ENCODE measurements at places on chromosomes 4 and X.
A peak's percentile ranks its signal among the peaks of the same experiment; 100 is the strongest.

GRCh38 chrX:2463973-2464676 lies 36.7 kb downstream of the DHRSX start:
- no peak for DNase-seq

DNA sequence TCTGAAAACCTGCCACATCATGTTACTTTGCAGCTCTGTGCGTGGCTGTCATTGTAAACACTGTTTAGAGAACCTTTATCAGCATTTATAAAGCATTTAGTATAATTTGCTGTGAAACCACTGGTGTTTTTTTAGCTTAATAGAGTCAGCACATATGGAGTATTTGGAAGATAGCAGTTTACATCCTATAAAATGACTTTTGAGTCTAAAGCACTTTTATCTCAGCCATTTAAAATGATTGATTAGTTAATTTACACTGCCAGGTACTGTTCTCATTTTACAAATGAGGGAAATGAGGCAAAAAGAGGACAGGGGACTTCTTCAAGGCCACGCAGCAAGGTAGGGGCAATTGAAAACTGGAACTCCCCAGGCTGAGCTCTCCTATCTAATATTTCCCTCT lies 181.7 kb downstream of the FRMPD4 start:
- no peak for DNase-seq

GRCh38 chr4:65599340-65599739 lies 70.9 kb downstream of the EPHA5 start:
- DNase-seq = no peak

- no peak for DNase-seq
These were observed 158.8 kb downstream of the ATP10D start for GRCh38 chr4:47643845-47644244.

GRCh38 chr4:94400191-94400590 lies 51.6 kb upstream of the PDLIM5 start:
- no peak for DNase-seq

DNA sequence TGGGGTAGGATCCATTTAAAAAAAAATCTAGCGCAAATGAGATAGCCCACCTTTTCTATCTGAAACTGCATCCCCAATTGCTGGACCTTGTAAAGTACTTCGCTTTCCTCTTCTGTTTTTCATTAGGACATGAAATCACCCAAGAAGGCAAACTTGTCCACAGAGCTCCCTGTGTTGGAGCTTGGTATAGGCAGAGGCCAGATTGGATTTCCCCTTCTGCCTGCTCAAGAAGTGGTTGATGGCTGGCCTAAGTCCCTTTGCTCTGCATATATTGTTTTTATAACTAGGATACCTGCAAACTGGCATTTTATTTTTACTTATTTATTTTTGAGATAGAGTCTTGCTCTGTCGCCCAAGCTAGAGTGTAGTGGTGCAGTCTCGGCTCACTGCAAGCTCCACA lies 28.4 kb downstream of the RNF4 start:
- no peak for DNase-seq

- DNase-seq = no peak
These were observed 29.2 kb downstream of the NKX1-1 start for GRCh38 chr4:1376841-1377605.

DNA sequence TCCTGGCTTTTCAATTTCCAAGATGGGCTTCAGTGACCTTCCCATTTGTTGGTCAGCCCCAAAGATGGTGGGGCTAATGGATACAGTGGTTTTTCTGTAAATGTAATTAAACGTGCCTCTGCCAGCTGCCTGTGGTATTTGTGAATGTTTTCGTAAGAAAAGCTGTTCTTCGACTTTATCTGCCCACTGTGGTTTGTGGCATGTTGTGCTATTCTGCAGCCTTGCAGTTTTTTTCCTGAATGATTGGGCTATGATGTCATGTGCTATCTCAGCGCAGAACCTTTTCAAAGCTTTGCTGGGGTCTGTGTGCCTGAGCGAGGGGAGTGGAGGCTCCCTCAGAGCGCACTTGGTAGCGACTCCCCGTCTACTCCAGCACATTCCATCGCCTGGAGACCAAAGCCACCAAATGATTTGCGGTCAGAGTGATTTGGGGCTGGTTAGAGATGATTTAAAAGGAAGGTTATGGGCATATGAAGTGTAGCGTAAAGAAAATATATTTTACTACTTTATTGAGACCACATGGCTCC lies 137.5 kb downstream of the PALLD start:
- peak; percentile 94 for DNase-seq

Measured in ACHN (cell line).